ENCODE measurements at places on chromosomes 3 and 15.
A peak's percentile ranks its signal among the peaks of the same experiment; 100 is the strongest.

DNA sequence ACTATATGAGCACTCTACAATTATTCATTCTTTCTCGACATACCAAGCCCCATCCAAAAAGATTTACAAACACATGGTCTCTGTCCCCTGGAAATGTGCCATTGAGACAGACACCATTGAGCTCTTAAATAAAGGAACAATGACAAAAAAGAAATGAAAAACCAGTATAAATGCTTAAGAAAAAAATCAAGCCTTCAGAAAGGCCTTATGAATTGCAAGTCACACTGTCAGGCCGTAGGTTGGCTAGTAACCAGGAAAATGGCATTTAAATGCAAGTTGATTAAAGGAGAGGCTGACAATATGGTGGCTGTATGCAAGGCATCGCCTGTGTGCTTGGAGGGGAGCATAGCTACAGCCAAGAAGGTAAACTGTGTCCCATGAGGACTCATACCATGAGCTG lies 49.7 kb downstream of the SRGAP3 start:
- no peak for DNase-seq

GRCh38 chr15:38316311-38316710 lies 63.7 kb downstream of the SPRED1 start:
- DNase-seq: peak; percentile 23

DNA sequence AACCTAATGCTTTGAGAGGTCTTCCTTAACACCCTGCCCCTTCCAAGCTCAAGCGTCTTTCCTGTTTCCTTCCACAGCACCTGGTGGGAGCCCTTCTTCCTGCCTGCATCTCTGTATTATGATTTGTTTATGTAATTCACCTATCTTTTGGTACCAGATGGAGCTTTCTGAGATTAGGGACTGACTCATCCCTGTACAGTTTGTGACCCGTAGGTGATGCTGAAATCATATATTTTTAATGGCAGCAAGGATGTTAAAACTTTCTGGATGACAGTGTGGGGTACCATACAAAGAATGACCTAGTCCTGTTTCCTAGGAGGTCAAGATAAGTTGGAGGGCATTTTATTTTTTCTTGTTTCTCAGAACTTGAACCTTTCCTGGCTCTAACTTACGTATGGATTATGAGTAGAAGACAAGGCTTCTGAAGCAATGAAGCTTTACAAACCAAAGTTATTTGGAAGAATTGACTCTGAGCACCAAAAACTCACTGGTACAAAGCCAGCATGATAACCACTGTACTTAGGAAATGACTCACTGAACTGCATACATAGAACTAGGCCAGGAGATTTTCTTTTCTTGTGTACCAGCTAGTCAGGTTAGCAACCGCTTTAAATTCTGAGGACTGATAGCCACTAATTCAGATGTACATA lies 46.6 kb downstream of the HHLA2 start:
- no peak for DNase-seq

- no peak for DNase-seq
Measured at GRCh38 chr15:59339252-59339672, 33.4 kb downstream of the MYO1E start.

DNA sequence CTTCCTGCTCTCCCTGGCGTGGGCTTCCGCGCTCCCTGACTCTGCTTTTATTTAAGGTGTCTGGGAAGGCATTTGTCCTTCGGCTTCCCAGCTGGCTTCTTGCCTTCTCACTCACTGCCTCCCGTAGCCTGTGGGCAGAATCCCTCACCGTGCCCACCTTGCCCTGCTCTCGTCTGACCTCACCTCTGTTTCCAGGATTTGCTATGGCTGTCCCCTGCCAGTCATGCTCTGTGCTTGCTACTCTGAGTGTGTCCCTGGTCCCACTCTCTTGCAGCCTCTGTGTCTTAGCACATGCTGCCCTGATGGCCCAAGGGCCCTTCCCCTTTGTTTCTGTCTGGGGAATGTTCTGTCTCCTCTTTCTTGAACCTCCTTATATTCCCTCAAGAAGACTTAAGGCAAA lies 26.2 kb downstream of the LPP start:
- no peak for DNase-seq

DNA sequence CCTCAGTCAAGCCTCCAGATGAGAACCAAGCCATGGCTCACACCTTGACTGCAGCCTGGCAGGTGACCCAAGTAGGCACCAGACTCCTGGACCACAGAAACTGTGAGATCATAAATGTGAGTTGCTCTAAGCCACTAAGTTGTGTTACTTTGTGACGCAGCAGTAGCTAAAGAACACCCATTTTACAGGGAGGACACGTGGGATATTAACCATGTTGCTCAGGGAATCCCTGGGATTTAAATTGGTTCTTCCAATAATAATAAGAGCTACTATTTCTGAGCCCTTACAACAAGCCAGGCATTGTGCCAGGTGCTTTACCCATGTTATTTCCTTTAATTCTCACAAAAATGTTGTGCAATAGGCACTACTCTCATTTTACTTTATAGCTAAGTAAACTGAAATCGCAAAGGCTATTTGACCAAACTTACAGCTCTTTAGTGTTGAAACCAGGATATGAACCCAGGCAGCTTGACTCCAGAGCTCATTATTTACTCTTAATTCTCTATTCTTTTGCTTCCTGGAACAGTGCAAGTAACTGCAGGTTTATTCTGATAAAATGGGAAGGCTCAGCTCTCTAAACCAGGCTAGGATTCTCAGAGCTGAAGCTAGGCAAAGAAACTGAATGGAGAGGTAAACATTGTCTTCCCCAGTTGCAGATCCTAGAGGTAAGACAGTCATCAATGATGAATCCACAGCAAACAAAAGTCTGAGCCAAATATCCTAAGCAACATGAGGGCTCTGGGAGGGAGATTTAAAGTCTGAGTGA lies 294.4 kb downstream of the KBTBD8 start:
- no peak for DNase-seq

GRCh38 chr3:190017521-190018288 lies 103.0 kb downstream of the P3H2 start:
- no peak for DNase-seq

GRCh38 chr3:106114848-106115247 lies 246.0 kb upstream of the CBLB start:
- DNase-seq: no peak

GRCh38 chr15:40823572-40824343 lies 4.8 kb downstream of the PPP1R14D start:
- no peak for DNase-seq
